ENCODE measurements at places on chromosomes 12 and 14.

DNA sequence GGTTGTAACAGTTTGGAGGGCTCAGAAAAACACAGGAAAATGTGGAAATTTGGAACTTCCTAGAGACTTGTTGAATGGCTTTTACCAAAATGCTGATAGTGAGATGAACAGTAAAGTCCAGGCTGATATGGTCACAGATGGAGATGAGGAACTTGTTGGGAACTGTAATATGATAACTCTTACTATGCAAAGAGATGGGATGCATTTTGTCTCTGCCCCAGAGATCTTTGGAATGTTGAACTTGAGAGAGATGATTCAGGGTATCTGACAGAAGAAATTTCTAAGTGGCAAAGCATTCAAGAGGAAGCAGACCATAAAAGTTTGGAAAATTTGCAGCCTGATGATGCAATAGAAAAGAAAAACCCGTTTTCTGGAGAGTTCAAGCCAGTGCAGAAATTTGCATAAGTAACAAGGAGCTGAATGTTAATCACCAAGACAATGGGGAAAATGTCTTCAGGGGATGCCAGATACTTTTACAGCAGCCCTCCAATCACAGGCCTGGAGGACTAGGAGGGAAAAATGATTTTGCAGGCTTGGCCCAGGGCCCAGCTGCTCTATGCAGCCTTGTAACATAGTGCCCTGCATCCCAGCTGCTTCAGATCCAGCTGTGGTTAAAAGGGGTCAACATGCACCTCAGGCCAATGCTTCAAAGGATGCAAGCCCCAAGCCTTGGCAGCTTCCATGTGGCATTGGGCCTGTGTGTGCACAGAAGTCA is 572.7 kb upstream of the ATP2B1 start:
- DNase-seq, result no peak

DNA sequence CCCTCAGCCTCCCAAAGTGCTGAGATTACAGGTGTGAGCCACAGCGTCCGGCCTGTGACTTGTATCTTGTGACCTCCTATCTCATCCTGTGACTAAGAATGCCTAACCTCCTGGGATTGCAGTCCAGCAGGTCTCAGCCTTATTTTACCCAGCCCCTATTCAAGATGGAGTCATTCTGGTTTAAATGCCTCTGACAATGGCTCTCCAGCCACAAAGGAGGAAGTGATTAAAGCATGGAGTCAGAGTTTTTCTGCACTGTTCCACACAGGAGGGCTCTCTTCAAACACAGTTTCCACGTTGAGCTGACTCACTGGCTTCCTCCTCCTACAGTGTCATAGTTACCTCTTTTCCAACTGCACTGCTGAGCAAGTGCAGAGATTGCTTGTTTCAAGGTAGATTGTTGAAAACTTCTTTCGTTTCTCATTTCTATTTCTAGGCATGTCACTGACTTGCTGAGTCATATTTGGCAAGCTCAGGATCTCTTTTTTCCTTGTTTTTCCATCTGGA is 383.8 kb downstream of the PCNX1 start:
- DNase-seq, result peak; percentile 72

DNA sequence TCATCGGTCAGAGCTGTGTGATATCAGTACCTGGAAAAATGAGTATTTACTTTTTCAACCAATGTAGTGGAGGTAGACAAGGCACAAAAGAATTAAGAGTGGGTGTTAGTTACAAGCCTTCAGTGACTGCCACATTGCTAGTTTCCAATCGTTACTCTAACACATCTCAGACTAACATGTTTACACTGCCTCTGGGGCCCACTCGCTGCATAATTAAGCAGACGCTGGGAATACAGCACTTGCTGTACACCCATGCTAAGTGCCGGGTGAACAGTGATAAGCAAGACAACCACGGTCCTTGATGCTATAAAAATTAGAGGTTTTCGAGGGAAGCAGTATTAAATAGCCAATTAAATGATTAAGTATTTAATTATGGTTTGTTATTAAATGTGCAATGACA is 1147.6 kb downstream of the AACS start:
- no peak for DNase-seq

GRCh38 chr14:85169381-85169780 is 360.6 kb upstream of the FLRT2 start:
- DNase-seq, result no peak

GRCh38 chr12:108298761-108299275 is 40.3 kb downstream of the CMKLR1 start:
- no peak for DNase-seq

DNA sequence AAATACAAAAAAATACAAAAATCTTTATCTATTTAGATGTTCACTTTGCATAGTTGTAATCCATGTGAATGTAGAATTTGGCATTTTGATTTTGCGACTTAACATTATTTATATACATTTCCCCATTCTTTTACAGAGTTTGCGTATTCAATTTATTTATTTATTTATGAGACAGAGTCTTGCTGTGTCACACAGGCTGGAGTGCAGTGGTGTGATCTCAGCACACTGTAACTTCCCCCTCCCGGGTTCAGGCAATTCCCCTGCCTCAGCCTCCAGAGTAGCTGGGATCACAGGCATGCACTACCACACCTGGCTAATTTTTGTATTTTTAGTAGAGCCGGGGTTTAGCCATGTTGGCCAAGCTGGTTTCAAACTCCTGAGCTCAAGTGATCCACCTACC is 25.3 kb upstream of the STRN3 start:
- DNase-seq, result no peak

GRCh38 chr14:56115976-56116893 is 2.0 kb upstream of the PELI2 start:
- peak; percentile 31 for DNase-seq

GRCh38 chr12:9698681-9699080 is 29.2 kb downstream of the CLEC2D start:
- no peak for DNase-seq

- no peak for DNase-seq
These were observed 88.9 kb upstream of the MED13L start for GRCh38 chr12:116366456-116366776.

- DNase-seq, result no peak
These were observed 2.9 kb upstream of the PPP4R4 start for GRCh38 chr14:94171208-94171607.

- no peak for DNase-seq
These were observed 328.3 kb upstream of the DIO3 start for GRCh38 chr14:101233021-101233366.

DNA sequence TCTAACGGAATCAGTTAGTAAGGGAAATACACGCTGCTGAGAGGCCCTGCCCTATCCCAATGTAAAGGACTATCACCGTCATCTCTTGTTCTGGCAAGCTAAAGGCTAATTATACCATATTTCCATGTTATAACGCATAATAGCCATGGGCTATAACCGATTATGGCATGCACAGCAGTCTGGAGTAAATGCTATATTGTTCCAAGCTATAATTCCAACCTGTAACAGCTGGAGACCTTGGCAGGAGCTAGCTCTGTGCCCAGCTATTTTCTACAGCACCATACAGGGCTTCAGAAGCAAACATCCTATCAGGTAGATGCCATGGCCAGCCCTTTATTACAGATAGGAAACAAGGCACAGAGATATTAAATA is 26.3 kb downstream of the SYNE3 start:
- no peak for DNase-seq

DNA sequence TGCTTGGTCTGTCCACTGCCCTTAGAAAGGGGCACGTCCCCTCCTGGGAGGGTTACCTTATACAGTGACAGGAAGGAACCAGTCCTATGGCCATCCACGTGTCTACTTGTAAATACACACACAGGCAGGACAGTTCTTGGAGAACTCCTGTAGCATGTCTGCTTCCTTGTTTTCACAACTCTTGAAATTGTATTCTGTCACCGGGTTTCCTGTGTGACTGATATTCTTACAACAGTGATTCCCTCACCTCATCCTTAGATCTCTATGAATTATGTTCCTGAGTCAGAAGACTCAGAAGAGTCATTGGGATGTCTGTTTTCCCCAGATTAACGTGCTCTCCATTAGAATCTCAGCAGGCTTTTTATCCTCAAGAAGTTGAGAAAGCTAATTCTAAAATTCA is 44.1 kb upstream of the DYNC1H1 start:
- DNase-seq, result no peak

DNA sequence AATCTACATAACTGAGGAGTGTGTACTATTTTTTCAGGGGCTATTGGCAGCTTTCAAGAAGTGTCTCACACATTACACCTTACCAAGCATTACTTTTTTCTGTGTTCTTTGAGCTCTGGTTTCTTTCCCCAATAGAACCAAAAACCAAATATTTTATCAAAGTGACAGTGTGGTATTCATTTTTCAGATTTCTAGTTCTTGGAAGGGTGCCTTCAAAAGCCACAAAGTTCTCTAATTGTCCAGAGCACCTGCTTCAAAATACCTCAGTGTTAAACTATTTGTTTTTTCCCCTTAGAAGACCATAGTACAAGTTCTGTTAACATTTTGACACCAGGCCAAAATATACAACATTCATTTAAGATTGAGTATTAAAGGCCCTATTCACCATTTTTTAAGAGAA is 515.7 kb downstream of the ETNK1 start:
- no peak for DNase-seq

GRCh38 chr12:132009336-132009859 is 59.7 kb downstream of the EP400 start:
- no peak for DNase-seq

DNA sequence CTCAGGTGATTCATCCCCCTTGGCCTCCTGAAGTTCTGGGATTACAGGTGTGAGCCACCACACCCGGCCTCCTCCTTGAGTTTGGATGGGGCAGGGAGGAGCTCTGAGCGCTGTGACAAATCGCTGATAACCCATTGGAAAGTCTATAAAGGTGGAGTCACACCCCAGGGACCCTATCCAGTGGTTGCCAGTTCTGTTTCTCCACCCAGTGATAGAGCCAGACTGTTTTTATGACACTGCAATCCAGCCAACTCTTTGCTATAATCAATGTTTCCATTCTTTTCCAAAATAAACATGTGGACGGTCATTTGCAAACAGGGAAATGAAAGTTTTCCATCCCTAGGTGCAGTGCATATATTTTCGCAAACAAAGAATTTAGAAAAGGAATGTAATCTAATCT is 142.0 kb upstream of the PELI2 start:
- no peak for DNase-seq

- no peak for DNase-seq
These were observed 385.0 kb downstream of the ZFP36L1 start for GRCh38 chr14:68407825-68408224.

DNA sequence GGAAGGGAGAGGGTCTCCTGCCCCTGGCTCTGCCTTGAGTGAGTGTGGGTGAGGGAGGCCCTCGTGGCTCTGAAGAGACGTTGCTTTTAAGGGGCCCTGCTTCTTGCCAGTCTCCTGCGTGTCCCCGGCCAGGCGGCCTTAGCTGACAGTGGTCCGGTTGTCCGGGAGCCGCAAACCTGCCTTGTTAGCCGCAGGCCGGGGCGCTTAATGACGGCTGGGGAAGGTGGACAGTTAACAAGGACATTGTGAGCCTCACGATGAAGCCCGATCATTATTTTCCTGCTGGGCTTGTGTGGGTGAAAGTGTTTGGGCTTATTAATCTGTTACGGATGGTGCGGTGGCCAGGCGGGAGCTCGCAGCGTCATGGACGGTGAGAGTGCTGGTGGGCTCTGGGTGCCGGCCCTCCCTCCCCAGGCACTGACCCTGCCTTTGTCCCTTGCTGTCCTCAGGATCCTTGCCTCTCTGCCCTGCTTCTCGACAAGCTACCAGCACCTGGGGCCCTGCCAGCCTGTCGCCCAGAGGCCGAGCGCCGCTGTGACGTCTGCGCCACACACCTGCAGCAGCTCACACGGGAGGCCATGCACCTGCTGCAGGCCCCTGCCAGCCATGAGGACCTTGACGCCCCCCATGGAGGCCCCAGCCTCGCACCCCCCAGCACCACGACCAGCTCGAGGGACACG is 13.3 kb downstream of the KIF26A start:
- no peak for DNase-seq

- DNase-seq, result no peak
These were observed 55.1 kb upstream of the FRMD6 start for GRCh38 chr14:51596488-51597117.

DNA sequence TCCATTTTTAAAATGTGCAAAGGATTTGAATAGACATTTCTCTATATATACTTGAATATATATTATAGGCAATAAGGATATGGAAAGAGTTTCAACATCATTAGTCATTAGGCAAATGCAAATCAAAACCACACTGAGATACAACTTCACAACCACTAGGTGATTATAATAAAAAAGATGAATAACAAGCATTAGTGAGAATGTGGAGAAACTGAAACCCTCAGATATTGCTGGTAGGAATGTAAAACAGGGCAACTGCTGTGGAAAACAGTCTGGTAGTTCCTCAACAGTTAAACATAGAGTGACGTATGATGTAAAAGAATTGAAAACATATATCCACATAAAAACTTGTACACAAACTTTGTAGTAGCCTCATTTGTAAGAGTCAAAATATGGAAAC is 11.7 kb upstream of the BATF start:
- no peak for DNase-seq

- peak; percentile 54 for DNase-seq
These were observed 56.8 kb downstream of the DUSP16 start for GRCh38 chr12:12505544-12506495.

GRCh38 chr12:69066492-69067373 is 133.8 kb upstream of the CPM start:
- DNase-seq, result no peak

DNA sequence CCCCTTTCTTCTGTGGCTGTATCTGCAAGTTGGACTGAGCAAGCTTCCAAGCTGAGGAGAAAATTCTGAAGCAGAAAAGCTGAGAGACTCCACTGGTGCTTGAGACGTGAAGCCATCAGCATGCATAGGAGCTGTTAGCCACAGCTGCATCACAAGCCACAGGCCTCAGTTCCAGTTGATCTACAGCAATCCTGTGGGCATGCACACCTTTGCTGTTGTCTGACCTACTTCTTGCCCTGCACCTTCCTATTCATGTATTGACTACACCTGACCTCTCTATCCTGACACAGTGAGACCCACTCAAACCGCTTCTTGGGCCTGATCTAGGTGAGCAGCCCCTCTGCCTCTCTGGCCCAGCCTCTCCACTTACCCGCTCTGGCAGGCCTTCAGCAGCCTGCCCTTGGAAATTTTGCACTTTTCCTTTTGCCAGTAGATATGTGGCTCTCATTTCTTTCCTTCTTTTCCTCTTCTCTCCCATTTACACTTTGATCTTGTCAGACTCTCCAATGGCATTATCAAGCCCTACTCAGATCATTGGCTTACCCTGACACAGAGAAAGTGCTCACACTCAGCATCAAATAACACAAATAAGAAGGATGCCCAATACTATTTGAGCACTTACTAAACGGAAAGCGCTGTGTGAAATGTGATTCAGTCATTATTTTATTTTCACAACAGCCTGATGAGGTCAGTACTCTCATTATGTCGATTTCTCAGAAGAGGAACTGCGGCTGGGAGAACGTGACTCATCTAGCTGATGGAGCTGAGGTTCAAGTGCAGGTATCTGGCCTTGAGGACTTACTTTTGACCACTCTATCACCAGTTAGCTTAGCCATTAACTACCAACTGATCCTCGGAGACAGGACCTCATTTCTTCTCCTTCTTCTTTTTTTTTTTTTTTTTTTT is 21.9 kb upstream of the PTGR2 start:
- DNase-seq, result peak; percentile 82

DNA sequence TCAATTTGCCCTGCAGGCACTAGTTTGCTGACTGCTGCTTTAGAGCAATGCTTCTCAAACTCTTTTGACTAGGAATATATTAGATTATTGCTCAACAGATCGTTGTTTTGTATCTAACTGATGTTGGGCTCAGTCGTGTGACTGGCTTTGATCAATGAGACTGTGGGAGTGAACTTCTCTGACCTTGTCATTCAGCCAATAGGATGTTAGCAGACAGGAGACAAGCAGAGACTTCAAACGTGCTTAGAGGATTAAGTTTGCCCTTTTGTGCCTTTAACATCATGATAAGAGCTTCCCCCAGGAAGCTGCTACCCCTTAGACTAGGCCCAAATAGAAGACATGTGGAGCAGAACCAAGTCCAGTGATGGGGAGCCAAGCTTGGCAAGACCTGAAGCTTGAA is 76.7 kb upstream of the ELK3 start:
- no peak for DNase-seq
